ENCODE measurements at places on chromosomes 5 and 9.

- DNase-seq = no peak
These were observed 42.9 kb upstream of the SMAD5 start for GRCh38 chr5:136089791-136090190.

DNA sequence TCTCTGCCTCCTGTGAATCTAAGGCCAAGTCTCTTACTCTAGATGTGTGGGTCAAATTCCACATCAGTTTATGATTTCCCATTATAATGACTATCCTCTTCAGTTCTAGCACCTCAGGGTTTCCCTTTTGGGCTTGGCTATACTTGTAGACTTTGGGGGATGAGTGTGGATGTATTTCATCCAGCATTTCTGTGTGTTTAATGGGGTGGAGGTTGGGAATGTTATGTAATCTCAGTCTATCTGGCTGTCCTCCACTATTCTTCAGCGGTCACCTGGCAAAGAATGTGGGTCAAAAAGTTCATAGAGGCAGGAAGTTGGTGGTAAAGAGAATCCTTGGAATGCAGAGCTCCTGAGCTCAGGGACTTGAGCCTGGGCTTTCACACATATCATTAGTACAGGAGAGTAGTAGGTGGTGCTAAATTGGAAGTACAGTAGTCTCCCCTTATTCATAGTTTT lies 64.9 kb downstream of the CFAP95 start:
- no peak for DNase-seq

- no peak for DNase-seq
These were observed 728.2 kb downstream of the BRINP1 start for GRCh38 chr9:118640836-118641560.

DNA sequence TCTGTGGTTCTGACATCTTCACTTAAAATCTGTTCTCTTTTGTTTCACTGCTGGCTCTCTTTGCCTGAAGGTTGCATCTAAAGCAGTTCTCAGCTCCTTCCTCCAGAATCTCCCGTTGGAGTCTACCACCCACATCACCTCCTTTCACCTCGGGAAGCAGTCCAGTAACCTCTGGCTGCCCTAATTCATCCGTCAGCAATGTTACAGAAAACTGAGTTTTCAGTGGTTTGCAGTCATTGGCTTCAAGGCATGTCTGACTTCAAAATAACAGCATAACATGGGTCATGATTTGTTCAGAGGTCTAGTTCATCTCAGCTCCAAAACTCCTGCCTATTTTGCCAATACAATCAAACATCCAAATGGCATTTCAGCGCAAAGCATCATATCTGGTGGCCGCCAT lies 107.7 kb downstream of the GOLPH3 start:
- no peak for DNase-seq

- DNase-seq = no peak
These were observed 583.9 kb downstream of the SEMA5A start for GRCh38 chr5:8961956-8962355.

DNA sequence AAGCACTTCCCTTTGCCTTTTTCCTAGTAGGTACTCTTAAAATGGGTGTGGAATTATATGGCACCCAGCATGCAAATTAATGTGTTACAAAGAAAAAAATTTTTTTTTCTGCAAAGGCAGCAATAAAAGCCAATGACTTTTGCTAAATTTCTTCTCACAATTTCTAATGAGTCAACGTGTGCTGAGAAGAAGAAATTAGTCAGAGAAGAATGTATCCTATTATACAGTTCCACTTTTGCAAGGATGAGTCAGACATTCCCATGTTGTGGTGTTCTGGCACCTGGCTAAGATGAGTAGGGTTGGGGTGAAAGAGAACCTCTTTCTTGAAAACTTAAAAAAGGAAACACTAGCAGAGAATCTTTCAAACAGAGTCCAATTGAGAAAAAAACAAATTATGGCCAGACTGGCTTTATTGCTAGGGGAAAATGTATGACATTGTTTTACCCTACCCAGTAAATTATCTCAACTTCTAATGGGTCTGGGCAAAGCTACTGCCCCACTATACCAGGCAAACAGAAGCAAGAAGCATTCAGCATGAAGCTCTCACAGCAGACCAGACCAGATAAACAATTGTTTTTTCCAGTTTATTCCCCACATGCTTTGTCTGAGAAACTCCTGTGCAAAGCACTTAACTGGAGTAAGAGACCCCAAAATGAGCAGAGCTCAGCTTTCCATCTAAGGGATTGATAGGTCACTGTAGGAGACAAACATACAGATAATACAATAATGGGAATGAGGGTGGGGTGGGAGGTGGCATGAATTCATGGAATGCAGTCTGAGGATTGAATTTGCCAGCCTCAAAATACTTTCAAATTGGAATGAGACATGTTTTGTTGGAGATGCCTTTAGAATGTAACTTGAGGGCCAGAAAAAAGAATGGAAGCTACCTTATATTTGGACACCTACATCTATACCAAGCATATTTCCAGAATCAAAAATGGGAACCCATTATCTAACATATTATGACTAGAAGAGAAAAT lies 220.8 kb upstream of the RFX3 start:
- no peak for DNase-seq

DNA sequence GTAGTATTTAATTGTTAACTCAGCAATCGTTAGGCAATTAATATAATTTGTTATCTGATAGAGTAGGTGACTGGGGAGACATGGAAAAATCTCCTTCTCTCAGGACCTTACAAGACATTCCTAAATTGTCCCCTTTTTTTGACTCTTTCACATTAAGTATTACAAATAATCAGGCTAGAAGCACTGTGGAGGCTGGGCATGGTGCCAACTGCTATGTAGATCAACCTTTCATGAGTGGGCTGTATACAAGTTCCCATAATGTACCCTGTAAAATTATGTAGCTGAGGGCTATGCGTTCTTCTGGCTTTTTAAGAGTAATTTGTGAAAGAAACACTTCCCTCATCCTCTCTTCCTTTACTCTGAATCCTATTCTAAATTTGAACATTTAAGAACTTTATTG lies 140.2 kb downstream of the NFIB start:
- no peak for DNase-seq

DNA sequence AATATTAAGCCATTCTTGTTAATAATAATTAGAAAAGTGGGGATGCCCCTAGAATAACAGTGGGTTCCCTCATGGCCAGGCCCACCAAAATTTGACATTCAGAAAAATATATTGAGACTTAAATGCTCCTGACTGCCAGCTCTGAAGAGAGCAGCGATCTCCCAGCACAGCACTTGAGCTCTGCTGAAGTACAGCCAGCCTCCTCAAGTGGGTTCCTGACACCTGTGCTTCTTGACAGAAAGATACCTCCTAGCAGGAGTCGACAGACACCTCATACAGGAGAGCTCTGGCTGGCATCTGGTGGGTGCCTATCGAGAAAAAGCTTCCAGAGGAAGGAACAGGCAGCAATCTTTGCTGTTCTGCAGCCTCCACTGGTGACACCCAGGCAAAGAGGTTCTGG lies 261.5 kb downstream of the DTWD2 start:
- no peak for DNase-seq
